HEK293T (cell line): ENCODE measurements at places on chromosomes 16 and 17.

- DNase-seq = no peak
Measured at GRCh38 chr16:84607694-84608093, 10.2 kb downstream of the COTL1 start.

GRCh38 chr17:75783803-75784472 lies 668 bp upstream of the UNK start:
- no peak for DNase-seq

- DNase-seq = no peak
Measured at GRCh38 chr17:32565401-32565800, 78.6 kb downstream of the CDK5R1 start.

GRCh38 chr17:36111068-36111490 lies 7.5 kb downstream of the CCL4 start:
- no peak for DNase-seq

DNA sequence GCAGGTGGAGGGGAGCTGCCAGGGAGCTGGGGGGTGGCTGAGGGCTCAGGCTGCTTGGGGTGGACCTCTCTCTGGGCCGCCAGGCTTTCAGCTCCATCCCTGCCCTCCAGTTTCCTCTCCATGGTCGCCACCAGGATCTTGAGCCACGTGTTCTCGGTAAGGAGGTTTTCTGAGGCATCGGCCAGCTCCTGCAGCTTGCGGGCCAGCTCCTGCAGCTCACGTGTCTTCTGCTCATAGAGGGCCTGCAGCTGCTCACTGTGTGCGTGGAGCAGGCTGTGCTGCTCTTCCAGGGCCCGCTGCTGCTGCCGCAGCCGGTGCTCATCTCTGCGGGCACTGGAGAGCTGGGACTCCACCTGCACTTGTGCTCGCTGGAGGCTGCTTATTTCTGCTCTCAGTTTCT lies 11.0 kb downstream of the SNN start:
- no peak for DNase-seq
